ENCODE measurements at places on chromosomes 4 and X.

GRCh38 chr4:87410157-87410556 is 12.2 kb upstream of the NUDT9 start:
- DNase-seq = no peak

GRCh38 chr4:38060829-38061431 is 100.7 kb downstream of the PTTG2 start:
- no peak for DNase-seq

- no peak for DNase-seq
Observed at GRCh38 chrX:53440621-53441517, 6.7 kb upstream of the HSD17B10 start.

GRCh38 chrX:40298572-40299479 is 201.1 kb upstream of the BCOR start:
- DNase-seq = no peak

- DNase-seq = no peak
Observed at GRCh38 chrX:52277666-52278065, 91.2 kb upstream of the XAGE2 start.

DNA sequence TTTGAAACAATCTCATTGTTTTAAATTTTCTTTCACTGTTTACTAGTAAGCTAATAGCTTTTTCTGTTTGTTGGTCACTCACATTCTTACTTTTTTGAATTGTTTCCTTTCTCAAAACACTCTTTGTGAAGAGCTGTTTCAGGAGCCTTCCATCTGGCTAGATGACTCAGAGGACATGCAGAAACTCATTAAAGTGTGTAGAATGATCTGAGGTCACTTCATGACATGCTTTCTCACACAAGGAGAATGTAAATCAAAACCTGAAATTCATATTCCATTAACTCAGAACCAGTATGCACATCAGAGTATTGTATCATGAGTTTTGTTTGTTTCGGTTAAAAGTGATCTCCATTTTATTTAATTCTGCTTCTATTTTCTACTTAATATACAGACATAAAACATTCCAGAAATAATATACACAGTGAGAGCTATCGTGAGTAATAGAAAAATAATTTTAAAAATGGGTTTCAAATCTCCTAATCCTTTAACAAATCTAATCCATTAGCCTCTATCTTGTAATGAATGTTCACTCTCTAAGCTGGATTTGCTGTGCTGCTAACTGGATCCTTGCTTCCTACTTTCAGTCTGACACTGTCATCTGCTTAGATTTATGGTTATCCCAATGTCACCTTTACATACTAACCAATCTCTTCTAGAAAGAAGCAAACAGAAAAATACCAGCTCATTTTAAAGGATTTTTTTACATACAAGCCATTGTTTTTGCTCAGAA is 449.6 kb downstream of the FSTL5 start:
- no peak for DNase-seq

- DNase-seq = no peak
Observed at GRCh38 chr4:40525752-40526598, 103.7 kb downstream of the RBM47 start.

DNA sequence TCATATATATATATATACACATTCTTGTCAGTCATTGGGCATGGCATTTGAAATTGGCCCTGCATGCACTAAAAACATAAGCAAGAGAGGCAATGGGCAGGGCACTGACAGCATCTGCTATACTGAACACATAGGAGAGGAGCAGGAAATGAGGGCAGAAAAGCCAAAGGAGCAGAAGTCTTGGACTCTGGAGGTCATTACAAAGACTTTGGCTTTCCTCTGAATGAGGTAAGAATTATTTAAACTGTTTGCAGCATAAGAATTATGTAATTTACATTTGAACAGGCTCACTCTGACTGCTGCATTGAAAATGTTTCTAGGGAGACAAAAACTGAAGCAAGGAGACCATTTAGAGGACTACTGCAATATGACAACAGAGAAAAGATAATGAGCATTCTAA is 396.5 kb downstream of the PRDM5 start:
- DNase-seq = no peak

DNA sequence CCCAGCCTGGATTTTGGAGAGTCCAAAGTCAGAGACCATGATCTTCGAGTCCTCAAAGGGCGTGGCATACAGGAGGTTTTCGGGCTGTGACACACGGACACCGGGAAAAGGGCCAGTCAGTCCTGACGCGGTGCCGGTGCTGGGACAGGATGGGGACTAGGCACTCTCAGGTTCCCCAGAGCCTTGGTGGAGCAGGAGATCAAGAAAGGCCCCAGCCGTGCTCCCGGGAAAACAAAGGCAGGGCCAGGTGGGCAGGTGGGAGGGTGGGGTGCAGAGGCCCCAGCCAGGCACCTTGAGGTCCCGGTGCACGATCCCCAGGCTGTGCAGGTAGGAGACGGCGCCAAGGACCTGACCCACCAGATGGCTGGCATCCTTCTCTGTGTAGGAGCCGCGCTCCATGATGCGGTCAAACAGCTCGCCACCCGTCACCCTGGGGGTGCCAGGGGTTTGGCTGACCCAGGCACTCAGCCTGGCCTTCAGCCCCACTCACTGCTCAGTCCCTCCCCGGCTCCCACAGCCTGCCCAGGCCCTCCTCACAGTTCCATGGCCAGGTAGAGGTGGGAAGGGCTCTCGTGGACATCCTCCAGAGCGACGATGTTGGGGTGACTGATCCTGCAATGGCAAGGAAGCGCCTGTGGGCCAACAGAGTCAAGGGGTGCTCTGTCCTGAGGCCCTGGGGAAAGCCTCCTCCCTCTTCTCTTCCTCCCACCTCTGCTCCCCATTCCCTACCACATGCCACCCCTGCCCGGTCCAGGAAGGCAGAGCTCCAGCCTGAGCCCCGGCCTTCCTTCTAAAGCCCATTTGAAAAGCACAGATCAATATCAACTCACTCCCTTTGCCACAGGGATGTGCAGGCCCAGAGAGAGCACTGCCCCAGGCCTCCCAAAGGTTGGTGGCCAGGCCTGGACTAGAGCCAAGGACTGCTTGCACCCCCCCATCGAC is 1.8 kb downstream of the PNCK start:
- no peak for DNase-seq

GRCh38 chr4:16199093-16199492 is 27.2 kb downstream of the TAPT1 start:
- DNase-seq = no peak

DNA sequence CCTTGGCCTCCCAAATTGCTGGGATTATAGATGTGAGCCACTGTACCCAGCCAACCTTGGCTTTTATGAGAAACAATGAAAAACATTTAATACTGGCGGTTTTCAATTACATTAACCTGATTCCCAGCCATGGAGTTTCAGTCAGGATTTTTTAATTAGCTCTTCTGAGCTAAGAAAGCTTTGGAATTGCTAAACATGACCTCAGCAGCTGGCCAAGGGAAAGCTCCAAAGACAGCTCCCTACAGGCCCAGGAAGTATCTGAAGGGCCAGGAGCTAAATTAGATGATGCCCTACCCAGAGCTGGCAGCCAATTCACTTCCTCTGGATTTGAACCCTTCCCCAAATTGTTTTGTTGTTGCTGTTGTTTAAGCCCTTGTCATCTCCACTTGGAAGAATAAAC is 26.5 kb upstream of the FUNDC1 start:
- no peak for DNase-seq

DNA sequence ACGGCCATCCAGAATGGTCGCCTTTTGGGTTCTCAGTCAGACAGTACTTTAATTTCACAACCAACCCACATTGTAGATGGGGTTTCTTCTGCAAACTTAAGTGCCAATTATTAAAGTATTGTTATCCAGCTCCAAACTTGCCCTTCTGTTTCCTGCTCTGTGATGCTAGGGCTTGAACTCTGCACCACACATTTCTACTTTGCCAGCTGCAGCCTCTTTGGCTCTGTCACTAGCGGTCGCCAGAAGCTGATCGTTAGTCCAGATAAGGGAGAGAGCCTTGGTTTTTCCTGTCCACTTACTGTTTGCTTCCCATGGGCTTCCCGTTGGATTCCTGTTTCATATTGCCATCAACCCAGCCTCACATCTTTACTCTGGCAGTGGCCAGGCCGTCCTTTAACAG is 196.6 kb downstream of the ASB9 start:
- DNase-seq = no peak

GRCh38 chrX:9609499-9609898 is 144.6 kb downstream of the TBL1X start:
- DNase-seq = no peak

DNA sequence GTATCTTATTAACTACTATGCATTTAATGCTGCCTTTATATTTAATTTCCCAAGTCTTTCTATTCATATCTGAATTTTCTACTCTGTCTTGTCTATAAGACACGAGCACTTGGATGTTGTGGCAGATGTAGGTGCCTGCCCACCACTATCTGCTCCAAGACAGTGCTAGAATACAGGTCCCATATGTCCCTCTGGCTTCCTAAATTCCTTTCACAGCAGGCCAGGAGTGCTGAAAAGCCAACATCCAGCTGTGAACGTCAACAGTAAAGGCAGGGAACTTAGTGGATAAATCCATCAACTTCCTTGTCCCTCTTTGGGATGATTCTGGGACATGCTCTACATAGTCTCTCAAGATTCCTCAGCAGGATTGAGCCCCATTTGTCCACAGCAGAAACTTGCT is 245.1 kb upstream of the ETNPPL start:
- no peak for DNase-seq

- DNase-seq = no peak
Observed at GRCh38 chrX:11352296-11352741, 59.1 kb downstream of the AMELX start.

GRCh38 chr4:16896881-16897750 is 1.3 kb downstream of the LDB2 start:
- DNase-seq = no peak

DNA sequence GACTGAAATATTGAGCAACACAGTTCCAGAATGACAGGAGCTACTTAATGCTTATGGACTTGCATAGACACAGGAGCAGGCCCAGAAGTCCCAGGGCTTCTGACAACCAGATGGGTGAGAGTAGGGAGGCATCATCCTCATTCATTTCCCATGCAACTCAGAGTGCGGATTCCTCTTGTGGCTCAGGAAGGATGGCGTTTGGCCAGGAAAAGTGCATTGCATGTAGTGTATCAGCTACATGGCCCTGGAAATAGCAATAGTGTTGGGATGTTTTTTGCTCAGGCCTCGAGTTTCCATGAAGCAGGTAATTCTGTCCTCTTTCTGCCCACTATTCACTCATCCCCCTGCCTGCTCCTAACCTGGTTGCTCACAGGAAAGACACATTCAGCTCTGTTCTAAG is 136.6 kb downstream of the PDGFRA start:
- no peak for DNase-seq

GRCh38 chr4:123784626-123785025 is 388.0 kb downstream of the SPRY1 start:
- no peak for DNase-seq

GRCh38 chr4:174474457-174475075 is 47.7 kb downstream of the HPGD start:
- DNase-seq = no peak

DNA sequence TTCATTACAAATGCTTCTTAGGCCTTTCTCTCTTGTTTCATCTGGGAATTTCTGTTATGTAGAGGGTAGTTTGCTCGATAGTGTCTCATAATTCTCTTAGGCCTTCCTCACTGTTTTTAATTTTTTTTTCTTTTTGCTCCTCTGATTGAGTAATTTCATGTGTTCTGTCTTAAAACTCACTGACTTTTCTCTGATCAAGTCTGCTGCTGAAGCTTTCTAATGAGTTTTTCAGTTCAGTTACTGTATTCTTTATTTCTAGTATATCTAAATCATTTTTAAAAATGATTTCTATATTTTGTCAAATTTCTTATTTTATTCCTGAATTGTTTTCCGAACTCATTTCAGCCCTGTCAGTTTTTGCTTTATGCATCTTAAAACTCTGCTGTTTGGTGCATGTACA is 228.0 kb downstream of the MID1IP1 start:
- no peak for DNase-seq

- DNase-seq = no peak
Observed at GRCh38 chr4:144851948-144852347, 206.0 kb downstream of the HHIP start.

DNA sequence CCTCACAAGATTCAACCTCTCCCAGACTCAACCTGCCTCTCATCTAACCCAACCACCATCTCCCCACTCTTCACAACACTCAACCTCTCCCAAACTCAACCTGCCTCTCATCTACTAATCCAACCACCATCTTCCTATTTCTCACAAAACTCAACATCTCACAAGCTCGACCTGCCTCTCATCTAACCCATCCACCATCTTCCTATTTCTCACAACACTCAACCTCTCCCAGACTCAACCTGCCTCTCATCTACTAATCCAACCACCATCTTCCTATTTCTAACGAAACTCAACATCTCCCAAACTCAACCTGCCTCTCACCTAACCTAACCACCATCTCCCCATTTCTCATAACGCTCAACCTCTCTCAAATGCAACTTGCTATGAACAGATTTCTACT is 29.8 kb downstream of the FAT1 start:
- DNase-seq = no peak

DNA sequence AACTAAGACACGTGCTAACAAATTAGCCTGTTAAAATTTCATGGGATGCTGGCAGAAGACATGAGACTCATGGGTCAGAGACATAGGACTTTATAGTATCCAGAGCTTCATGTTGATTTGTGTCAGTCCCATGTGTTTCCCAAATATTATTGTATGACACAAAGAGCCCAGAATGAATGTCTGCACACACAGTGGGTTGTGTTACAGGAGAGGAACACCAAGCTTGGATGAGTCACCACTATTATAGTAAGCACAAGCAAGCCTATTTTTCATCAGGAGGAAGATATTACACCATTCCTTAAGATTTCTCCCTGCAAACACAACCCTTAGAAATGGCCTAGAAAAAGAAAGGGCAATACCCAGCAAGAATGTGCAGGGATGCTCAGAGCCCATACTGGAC is 15.4 kb downstream of the BBS12 start:
- DNase-seq = no peak

DNA sequence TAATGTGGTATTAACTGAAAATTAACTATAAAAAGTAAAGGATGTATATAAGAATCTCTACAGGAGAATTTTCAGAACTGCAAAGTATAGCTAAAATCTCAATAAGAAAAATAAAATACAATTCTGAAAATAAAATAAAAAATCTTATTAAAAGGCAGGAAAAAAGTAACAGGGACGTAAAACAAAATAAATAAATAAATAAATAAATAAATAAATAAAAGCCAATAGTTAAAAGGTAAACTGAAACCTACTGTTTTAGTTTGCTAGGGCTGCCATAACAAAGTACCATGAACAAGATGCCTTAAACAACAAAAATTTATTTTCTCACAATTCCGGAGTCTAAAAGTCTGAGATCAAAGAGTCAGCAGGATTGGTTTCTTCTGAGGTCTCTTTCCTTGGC is 140.6 kb downstream of the SPANXA1 start:
- no peak for DNase-seq

- DNase-seq = no peak
Observed at GRCh38 chrX:40132751-40133150, 35.0 kb upstream of the BCOR start.

DNA sequence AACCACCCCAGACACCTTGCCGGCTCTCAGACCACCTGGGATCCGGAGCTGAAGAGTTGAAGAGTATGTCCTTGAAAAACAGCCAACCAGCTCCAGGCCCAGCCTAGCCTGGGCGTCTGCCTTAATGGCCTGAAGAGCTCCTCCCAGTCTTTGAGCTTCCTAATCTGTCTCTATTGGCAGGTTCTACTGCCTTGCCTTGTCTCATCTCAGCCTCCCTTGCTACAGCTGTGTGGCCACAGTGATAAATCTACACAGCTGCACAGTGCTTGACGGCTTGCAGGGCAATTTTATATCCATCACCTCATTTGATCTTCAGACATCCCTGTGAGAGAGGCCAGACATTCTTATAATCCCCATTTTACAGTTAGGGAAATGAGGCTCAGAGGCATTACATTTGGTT is 19.9 kb downstream of the AWAT2 start:
- no peak for DNase-seq

Measured in stimulated activated CD4-positive, alpha-beta T cell treated with anti-CD3 and anti-CD28 coated beads, Interleukin-12 subunit alpha, Interleukin-12 subunit beta, amount 100 ng/mL, for 24 hours (primary cell).